ENCODE measurements at places on chromosomes 16 and 17. TPM values are rescaled to one million over a fixed set of nuclear protein-coding genes. Genes with fewer than 3 reads are reported as not detected.
A peak's percentile ranks its signal among the peaks of the same experiment; 100 is the strongest.

DNA sequence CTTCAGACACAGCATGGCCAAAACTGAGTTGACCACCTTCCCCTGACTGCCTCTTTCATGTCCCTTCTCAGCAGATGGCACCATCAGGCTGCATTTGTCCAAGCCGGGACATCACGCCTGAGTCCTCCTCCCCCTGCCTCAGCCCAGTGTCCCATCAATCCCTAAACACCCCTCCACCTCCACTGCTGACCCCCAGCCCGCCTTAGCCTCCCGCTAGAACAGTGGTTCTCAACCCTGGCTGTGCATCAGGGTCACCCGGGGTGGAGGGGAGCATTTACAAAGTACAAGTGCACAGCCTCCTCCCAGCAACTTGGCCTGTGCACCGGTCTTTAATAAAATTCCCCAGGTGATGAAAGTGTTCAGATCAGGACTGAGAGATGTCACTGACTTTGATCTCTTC, 4.0 kb downstream of the C16orf82 start:
- ATAC-seq = no peak

DNA sequence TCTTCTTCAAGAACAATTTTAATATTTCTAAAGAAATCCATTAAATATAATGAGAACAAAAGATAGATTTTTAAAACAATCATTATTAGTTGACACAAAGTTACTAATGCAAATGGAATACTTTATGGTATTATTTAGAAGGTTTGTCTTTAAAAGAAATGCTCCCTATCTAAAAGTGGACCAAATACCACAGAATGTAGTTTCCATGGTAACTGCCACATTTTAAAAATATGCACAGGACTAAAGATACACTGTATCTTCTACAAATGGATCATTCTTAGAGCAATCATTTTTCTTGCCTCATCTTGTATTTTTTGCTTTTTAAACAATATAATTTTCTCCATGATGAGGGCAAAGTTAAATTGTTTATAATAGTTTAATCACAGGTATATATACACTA, 296.0 kb downstream of the CEP112 start:
- no peak for ATAC-seq

DNA sequence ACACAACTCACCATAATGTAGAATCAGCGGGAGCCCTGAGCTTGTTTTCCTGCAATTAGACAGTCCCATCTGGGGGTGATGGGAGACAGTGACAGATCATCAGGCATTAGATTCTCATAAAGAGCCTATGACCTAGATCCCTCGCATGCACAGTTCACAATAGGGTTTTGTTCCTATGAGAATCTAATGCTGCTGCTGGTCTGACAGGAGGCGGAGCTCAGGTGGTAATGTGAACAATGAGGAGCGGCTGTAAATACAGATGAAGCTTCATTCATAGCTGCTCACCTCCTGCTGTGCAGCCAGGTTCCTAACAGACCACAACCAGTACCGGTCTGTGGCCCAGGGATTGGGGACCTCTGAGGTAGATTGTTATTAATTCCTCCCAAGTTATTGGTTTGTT, 2.9 kb upstream of the DOK4 start:
- ATAC-seq = no peak

GRCh38 chr16:2829501-2830354, at the start of gene ZG16B:
ZG16B (plus strand) TSS chr16:2830303; CDS start chr16:2830442, 139 bp downstream.
- ATAC-seq = peak; percentile 55

Gene ABCC3
- total RNA-seq = 17.6 TPM

- ATAC-seq = peak; percentile 44
Observed at GRCh38 chr16:87924041-87924810, 12.1 kb downstream of the CA5A start.

DNA sequence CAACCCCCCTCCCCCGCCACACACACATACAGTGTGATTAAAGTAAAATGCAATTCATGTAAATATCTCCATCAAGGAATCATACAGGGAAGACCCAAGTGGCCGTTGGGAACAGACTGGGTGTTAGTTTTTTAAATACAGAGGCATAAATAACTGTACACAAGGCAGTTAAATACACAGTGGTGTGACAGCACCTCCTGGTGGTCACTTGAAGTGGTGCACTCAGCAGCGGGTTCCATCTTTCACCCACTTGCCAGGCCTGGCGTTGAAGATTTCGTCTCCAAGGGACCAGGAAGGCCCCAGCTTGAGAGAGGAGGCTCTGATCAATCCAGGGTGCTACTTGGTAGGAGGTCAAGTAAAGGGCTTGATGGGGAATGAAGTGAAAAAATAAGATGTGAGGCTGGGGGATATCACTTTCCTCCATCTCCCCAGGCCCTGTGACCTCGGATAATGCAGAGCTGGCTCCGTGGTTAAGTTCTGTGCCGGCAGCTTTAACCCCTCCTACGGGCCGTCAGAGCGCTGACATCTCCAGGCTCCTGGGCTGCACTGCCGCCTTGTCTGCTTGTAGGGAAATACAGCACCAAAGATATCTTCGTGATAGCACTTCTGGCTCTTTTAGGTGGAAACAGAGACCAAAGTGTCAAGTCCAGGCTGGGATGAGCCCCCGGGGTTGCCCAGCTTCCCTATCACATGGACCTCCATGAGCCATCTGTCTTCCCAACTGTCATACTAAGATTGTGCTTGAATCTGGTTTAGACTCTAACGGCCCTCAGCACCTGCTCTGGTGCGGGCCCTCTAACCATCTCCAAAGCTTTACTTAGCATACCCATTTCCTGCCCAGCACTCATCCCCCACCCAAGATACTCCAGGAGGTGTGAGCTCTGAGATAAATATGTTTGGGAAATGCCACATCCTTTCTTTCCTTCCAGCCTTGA, 20.7 kb downstream of the LGALS9 start:
- peak; percentile 68 for ATAC-seq

- ATAC-seq = peak; percentile 51
Observed at GRCh38 chr17:21025451-21025850, 17.4 kb downstream of the USP22 start.

- no peak for ATAC-seq
Observed at GRCh38 chr17:83046448-83047181, 32.8 kb upstream of the METRNL start.

DNA sequence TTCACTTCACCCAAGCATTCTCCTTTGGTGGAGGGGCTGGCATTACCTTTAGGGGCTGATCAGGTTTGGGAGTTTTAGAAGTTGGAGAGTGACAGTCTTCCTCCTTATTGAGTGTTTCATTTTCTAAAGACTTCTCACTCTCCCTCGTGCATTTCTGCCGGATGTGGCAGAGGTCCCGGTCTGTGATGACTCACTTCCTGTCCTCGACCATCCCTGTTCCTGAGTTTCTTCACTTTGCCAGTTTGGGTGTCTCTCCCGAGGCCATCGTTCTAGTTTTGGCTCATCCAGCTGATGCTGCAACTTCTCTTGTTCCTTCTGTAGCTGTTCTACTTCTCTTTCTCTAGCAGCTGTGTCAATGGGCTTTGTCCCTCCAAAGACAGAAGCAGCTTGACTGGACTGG, 104.3 kb downstream of the PHKB start:
- peak; percentile 56 for ATAC-seq

Measured in esophagus mucosa (tissue), 1 donor.